ENCODE measurements at places on chromosomes 3 and 15.
A peak's percentile ranks its signal among the peaks of the same experiment; 100 is the strongest.

DNA sequence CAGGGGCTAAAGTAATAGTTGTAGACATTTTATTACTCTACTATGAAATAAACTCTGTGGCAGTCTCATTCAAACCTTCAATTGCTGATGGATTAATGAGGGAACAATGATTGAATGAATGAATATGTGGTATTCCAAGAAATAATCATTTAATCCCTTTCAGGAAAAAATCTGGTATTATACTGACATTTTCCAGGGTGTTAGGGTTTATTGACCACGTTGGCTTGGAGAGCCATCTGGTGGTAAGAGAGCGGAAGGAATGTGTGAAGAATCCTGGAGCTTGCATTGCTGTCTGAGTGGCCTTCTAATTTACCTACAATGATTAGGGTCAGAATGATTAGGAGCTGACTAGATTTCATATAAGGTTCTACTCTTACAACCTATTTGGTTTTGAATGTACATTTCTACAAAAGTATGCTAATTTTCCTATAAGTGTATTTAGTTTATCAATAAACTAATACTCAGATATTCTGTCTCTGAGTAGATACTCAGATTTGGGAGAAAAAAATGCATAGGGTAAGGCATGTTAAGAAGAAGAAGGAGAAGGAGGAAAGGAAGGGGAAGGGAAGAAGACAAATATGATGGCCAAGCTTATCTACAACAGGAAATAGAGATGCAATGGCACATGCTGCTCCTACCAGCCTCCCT is 249.9 kb downstream of the ROBO1 start:
- no peak for DNase-seq

DNA sequence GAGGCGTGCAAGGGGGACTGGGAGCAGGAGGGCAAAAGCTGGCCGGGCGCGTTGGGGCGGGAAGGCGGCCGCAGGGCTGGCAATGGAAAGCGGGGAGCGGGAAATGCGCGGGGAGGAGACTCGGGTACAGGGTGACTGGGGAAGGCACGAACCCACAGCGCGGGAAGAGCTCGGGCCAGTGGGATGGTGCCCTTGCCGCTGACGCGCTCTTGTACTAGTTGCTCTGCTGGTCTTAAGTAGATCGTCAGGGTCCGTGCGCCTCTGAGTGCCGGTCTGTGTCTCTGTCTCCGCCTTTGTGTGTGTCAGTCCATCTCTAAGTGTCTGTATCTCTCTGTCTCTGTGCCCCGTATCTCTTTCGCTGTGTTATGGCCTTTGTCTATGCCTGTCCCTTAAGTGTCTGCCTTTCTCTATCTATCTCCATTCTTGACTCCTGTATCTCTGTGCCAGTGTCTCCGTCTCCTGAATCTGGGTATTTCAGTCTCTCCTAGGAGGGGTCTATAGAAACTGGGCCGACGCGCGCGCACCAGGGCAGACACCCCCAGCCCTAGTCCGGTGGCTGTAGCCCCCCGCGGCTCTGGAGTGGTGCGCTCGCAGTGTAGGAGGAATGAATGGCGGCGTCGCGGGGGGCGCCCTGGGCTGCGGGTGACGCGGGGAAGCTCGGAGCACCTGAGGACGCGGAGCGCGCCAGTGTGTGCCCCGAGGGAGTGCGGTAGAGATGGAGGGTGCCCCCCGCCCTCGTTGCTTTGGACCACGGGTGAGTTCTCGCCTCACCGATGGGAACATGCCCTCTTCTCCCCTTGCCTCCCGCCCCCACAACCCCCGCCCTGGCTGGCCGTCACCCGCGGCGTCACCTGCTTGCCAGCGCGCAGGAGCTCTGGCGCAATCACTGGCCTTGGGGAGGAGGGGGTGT is 756 bp upstream of the CAMK2N2 start:
- DNase-seq, result peak; percentile 58

DNA sequence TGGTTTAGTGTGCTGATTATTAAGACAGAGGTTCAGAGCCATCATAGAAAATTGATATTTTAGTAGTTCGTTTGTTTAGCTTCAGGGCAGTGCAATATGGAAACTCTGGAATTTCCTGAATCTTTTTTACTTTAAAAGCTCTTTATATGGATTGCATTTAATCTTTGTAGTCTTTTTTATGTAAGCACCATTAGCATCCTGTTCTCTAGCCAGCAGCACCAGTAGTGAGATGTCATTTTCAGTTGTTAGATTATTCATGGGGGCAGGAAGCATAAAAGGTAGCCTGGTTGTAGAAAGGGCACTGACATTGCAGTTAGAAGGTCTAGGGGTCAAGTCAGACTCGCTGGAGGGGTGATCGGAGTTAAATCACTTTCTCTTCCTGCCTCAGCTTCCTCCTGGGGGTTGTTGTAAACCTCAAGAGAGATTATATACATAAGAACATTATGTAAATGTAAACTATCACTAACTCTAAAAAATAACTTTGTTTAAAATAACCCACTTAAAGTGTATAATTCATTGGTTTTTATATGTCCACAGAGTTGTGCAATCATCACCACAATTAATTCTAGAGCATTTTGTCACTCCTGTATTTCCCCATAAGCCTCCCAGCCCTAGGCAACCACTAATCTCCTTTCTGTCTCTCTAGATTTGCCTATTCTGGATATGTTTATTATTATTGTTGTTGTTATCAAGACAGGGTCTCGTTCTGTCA is 31.4 kb upstream of the ITPKA start:
- DNase-seq, result no peak

DNA sequence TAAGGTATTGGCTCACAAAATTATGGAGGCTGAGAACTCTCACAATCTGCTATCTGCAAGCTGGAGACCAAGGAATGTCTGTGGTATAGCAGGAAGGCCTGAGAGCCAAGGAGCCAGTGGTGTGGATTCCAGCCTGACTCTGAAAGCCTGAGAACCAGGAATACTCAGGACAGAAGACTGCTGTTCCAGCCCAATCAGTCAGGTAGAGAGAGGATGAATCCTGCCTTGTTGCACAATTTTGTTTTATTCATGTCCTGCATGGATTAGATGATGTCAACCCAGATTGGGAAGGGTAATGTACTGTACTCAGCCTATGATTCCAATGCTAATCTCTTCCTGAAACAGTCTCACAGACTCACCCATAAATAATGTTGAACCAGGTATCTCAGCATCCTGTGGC is 312.4 kb upstream of the KCNMB2 start:
- no peak for DNase-seq

DNA sequence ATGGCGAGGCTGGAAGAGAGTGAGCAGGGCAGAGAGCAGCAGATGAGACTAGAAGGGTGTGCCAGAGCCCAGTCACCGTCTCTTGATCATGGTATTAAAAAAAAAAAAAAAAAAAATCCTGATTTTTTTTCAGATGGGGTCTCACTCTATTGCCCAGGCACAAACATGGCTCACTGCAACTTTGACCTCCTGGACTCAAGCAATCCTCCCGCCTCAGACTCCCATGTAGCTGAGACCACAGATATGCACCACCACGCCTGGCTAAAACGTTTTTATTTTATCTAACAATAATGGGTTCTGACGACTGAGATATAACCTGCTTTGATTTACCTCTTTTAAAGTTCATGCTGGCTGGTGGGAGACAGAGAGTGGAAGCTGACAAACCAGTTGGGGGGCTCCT is 4.0 kb downstream of the GNB4 start:
- DNase-seq, result no peak

DNA sequence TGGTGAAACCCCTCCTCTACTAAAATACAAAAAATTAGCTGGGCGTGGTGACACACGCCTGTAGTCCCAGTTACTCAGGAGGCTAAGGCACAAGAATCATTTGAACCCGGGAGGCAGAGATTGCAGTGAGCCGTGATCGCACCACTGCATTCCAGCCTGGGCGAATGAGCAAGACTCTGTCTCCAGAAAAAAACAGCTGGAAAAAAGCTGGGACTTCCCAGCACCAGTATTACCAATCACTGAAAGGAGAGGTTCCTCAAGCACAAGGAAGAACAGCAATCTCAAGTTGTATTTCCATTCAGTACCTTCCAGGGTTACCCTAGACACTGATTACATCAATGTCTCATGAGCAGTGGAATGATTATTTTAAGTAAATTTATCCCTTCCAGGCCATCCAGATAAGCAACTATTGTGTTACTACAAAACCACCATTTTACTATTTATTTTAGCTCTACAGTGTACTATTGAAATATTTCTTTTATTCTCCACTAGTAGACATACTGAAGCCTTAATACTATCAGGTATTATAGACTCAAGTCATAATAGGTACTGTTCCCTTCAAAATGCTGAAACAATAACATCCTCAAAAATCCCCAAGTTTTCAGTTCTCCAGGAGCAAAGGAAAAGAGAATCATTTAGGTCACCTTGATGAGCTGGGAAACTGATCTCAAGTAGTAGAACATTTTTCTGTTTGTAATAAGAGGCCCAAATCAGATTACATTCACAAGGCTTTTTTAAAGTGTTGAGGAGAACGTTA is 54.8 kb upstream of the VGLL4 start:
- no peak for DNase-seq

- no peak for DNase-seq
These were observed 99.0 kb downstream of the SEMA5B start for GRCh38 chr3:122928396-122929187.

- DNase-seq, result no peak
These were observed 397.5 kb downstream of the ZIC4 start for GRCh38 chr3:147008886-147009285.

GRCh38 chr3:142356818-142357217 is 91.0 kb downstream of the XRN1 start:
- DNase-seq, result no peak

DNA sequence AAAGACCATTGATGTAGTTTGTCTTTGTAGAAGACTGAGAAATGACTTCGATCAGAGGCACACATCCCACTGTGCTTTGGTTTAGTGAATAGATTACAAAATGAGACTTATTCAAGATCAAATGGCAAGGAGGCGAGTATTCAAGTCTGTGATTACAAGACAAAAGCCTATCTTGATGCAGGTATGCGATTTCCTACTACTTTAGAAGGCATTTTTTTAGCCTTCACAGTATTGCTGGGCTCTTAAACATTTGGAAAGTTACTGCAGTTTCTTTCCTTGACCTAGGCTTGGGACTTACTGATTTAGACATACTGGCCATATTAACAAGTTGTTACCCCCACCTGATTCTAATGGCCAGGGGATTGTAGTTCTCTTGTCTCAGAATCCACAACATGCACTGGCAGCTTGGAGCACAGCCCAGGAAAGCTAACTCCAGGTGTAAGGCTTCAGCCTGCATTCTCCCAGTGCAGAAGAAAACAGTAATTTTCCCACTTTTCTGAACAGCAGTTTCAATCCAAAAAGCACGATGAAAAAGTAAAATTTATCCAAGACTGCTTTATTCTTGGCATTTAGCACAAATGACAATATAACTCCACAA is 311.6 kb downstream of the EPHA6 start:
- no peak for DNase-seq

- DNase-seq, result no peak
These were observed 254.8 kb downstream of the ZBTB20 start for GRCh38 chr3:114892131-114892879.
